ENCODE measurements at places on chromosomes 2 and 18.

- no peak for DNase-seq
Measured at GRCh38 chr2:132623096-132623839, 46.7 kb downstream of the LYPD1 start.

DNA sequence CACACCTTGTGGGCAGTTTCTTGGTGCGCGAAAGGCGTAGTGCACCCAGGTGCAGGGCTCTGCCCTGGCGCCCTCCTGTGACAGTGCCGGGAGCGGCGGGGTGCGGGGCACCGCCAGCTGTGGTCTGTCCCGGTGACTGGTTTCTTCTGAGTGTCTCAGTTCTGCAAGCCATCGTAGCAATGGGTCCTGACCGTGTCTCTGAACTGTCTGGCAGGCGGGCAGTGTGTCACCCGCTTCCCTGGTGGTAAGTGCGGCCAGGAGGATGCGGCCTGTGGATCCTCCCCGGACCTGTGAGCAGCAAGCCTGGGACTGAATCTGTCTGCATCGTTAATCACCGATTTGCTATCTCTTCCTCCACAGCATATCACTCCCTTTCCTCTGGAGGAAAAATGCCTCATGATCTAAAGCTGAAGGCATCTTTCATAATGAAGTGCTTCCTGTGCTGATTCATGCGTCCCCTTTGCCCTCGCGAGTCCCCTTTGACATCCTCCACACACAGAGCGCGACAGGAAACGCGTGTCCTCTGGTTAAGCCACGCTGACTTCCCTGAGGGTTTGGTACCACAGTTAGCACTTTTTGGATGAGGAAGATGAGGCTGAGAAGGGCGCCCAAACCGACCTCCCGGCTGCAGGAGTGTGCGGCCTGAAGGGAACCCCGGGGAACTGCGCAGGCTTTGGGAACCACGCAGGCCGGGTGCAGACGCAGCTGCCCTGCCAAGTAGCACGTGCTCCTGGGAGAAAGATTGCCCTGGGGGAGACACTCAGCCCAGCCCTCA is 416.0 kb upstream of the HS6ST1 start:
- no peak for DNase-seq

DNA sequence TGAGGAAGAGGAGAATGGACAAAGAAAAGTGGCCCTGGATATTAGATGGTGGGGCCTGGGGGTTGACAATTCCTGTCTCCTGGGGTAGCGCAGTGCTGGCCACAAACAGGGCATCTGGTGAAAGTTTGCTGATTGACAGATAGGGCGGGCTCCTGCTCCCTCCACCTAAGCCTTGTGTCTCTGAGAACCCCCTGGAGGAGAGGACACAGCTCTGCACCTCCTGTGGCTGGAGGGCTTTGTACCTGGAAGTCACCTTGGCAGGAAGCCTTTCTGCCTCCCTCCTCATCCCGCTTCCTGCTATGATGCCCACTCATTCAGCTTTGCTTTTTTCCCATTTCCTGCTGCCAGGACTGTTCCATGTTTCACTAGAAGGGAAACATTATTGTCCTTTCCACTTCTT is 72.4 kb downstream of the RHOB start:
- DNase-seq, result no peak

DNA sequence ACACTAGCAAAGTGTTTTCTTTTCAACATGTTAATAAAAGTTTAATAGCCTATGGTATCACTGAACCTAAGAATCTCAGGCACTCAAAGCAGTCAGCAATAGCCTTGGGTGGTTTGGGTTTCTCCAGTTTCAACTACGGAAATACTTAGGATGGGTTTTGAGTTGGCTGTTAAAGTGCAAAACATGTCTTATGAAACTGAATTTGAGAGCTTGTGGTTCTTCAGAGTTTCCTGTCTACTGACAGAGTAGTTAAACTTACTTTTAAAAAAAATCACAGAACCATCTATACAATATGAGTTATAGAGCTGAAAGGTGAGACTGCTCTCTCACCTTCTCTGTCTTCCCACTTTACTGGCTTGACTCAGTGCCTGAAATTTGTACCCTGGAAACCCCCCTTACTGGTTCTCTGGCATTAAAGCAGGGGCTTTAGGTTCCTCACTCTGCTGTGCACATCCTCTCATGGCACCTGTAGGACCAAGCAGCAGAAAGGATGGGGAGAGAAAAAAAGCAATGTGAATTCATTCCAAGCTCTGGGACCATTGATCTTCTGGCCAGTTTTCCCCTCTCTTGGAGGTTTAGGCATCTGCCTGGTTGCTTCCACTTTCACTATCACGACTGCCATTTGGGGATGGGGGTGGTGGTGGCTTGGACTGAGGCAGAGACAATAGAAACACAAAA is 18.1 kb downstream of the CCDC141 start:
- peak; percentile 21 for DNase-seq

DNA sequence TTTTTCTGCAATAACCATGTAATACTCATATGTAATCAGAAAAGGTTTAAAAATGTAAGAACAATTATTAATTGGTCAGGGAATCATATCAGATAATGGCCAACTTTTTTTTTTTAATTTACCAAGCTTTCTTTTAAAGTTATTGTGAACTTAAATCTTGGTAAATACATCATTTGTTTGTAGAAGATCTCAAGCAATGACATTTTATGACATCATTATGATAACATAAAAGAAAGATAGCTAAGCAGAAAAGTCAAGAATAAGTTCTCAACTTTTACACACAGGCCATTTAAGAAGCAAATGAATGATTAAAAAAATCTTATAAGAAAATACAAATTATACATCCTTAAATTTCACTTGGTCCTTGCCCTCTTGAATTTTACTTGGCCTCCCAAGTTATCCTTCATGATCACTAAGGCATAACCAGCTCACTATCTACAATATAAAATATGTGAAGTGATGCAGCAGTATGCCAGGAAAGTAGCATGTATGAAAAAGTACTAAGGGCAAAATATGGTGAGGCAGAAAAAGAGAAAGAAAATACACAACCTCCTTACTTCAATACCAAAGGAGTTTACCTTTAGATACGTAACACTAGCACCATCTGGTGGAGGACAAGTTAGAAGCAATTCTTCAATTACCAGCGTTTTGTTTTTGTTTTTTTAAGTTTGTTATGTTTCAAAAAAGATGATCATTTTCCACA is 116.6 kb downstream of the SRBD1 start:
- no peak for DNase-seq

DNA sequence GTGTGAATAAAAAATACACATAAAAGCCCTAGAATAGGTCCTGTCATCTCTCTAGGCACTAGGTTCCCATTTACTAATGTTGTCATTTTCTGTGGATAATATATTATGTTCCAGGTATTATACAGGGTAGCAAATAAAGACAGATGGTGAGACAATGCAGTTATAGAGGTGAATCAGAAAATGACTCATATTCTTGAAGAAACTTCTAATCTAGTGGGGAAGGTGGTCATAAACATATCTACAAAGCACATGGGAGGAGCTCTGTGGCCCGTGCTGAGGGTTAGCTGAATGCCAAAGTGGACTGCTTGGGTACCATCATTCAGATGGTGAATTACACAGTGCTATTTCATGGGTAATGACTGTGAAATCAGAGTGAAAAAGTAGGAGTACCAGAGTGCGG is 700.9 kb downstream of the ERBB4 start:
- DNase-seq, result no peak

GRCh38 chr2:237553948-237554347 is 12.4 kb upstream of the PRLH start:
- DNase-seq, result no peak

GRCh38 chr2:64698668-64699444 is 45.1 kb upstream of the SERTAD2 start:
- no peak for DNase-seq

DNA sequence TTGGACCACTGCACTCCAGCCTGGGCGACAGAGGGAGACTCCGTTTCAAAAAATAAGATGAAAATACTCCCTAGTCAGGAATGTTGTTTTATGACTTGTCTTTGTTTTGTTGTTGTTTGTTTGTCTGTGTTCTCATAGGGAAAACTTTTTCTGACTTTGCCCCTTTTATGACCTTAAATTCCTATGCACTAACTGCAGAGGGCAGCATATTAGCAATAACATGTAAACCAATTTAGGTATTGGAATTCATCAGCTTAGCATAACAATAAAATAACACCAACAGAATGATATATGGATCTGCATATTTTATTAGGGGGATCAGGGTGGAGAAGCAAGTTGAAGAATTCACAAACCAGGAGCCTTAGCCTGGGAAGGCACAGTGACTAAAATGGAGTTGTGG is 631.5 kb downstream of the SUCLG1 start:
- DNase-seq, result no peak

GRCh38 chr2:67828066-67828465 is 234.7 kb downstream of the C1D start:
- no peak for DNase-seq

GRCh38 chr2:239770246-239770639 is 254.9 kb downstream of the NDUFA10 start:
- DNase-seq, result no peak

GRCh38 chr2:101758001-101758400 is 60.5 kb downstream of the MAP4K4 start:
- DNase-seq, result no peak

DNA sequence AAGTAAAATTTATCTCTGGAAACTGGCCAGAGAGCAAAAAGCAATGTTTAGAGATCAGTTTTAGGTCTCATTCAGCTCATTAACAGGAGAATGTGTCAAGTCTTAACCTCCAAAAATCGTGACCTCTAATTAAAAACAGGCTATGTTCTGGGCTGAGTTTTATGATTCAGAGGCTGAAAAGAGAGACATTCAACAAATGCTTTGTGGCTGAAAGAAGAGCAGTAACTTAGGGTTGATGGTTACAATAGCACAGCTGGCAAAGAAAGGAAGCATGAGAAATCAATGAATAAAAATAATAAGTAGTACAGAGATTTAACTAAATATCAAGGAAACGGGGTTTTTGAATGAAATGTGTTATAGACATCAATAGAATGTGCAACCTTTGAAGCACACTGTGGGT is 13.1 kb downstream of the TGIF1 start:
- DNase-seq, result no peak

GRCh38 chr2:63772061-63772460 is 69.6 kb upstream of the UGP2 start:
- no peak for DNase-seq

GRCh38 chr2:203033395-203033794 is 18.7 kb downstream of the NBEAL1 start:
- DNase-seq, result no peak

GRCh38 chr18:44309185-44309584 is 371.5 kb upstream of the SETBP1 start:
- DNase-seq, result no peak

- DNase-seq, result no peak
Measured at GRCh38 chr2:203399031-203399430, 70.8 kb downstream of the ABI2 start.

DNA sequence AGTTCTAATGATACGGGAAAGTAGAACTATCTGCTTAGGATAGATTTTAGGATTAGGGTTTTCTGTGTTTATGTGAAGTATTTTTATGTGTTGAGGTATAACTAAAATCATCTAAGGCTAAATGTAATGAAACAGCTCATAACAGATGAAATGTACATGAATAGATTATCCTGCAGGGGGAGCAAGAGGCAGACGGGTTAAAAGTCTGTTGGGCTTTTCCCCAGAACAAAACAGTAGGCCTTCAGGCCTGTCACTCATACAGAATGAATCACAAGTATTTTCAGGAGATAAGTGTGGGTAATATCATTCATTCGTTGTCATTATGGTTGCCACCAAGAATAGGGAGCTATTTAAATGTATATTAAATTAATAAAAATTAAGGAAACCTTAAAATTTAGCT is 107.9 kb upstream of the IL1R2 start:
- peak; percentile 14 for DNase-seq

GRCh38 chr2:152718909-152719645 is 657 bp downstream of the ARL6IP6 start:
- no peak for DNase-seq

DNA sequence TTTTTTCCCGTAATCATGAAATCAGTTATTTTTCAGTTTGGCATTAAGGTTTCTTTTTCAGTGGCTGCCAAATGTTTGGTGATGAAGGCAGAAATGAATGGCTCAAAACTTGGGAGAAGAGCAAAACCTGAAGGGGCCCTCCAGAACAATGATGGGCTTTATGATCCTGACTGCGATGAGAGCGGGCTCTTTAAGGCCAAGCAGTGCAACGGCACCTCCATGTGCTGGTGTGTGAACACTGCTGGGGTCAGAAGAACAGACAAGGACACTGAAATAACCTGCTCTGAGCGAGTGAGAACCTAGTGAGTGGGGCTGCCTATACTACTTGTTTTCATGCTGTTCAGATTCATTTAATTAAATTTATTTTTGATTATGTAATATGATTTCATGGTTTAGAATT is 29.2 kb upstream of the MSH2 start:
- DNase-seq, result no peak

GRCh38 chr2:80128080-80128479 is 176.5 kb downstream of the LRRTM1 start:
- DNase-seq, result no peak

GRCh38 chr2:29705616-29706015 is 215.8 kb downstream of the ALK start:
- no peak for DNase-seq

DNA sequence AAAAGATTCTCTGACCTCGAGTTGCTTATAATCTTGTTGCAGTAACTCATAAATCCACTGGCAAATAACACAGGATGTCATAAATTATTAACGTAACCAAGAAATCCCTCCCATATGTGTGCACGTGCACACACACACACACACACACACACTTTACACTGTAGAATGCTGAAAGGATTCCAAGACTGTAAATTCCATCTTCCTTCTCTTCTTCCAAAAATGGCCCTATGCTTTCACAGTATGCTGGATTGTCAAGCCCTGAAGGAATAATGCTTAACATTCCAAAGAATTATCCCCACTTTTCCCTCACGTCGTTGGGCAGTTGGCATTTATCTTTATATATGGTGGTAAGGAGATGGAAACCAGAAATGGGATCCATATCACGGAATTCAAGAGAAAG is 117.5 kb upstream of the CRIM1 start:
- no peak for DNase-seq

DNA sequence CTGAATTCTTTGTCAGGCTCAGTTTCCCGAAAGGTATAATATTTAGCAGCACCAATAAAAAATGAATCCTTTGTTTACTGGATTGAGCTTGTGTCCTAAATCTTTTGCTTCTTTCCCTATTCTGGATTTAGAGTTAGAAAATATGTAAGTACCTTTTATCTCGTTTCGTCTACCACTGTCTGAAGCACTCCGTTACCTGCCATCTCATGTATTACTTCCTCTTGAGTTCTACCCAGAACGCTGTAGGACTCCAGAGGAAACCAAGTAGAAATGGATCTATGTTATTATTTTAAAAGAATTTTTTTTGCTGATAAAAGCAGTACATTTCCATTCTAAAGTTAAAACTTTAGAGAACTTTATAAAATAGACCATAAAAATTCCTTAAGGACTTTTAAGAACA is 13.5 kb downstream of the ANKRD12 start:
- no peak for DNase-seq

GRCh38 chr2:48510329-48510728 is 19.6 kb upstream of the STON1 start:
- no peak for DNase-seq
